Kidney capillary endothelial cell (primary cell): ENCODE measurements at places on chromosomes 4 and X.
A peak's percentile ranks its signal among the peaks of the same experiment; 100 is the strongest.

DNA sequence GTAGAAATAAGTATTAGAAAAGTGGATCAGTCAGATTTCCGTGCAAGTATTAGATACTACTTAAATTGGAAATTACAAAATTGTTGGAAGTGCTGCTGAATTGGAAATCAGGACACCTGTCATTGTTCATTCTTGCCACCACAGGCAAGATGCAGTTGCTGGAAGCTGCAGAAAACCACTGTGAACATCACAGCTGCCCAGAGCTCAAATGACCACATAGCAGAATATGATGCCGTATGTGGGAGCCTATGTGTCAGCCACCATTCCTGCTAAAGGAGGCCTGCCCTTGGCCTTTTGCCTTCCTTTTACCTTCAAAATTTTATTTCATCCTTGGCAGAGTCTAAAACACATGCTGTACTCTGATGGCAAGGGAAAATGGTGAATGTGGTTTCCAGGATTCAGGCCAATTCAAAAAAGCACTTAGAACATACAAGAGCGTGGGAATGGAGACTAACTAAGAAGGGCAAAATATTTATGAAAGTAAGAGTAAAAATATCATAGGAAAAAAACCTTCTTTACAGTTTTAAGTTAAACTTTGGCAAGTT lies 1005.5 kb upstream of the GRID2 start:
- DNase-seq: no peak

DNA sequence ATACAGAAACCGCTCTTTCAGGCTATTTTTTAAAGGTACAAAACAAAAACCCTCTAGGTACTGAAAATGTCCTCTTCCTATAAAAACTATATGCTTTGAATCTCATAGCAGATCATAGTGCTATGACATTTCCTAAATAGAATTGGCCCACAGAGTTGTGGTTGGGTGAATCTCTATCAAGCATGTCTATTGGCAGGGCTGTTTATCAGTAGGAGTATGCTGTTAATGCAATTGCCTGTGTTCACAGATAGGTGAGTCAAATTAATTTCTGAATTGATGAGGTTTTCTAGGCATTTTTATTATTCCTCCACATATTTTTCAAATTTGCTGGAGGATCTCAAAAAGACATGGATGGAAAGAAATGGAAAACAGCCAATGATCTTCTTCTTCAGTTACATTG lies 73.9 kb downstream of the QRFPR start:
- DNase-seq: no peak

- peak; percentile 59 for DNase-seq
Observed at GRCh38 chr4:74618659-74619058, 173.7 kb downstream of the AREG start.

DNA sequence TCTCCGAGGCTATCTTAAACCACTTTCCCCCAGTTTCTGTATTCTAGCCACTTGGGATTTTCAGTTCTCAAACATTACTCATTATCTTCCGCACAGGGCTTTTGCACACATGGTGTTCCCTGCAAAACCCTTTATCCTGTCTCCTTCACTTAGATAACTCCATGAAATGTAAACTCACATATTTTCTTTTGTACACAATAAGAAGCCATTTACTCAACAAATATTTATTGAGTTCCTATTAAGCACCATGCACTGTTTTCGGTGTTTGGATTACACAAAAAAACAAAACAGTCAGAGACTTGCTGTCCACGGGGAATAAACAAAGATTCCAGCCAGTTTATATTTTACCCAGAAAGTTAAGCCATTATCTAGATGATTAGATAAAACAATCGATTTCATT lies 42.5 kb upstream of the UNC5C start:
- no peak for DNase-seq

DNA sequence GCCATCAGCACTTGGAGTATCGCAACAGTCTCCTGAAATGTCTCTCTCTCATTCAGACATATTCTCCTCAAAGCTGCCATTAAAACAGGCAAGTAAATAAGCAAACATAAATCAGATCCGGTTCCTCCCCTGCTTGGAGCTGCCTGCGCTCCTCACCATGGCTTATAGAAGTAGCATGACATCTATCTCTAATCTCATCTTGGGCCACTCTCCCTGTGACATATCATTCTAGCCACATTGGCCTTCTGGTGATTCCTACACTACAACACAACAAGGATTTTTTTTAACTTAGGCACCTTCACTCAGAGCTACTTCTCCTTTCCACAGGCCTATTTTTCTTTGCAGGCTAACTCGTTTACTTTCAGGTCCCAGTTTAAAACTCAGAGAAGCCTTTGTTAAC lies 387.9 kb downstream of the ARHGAP24 start:
- no peak for DNase-seq

DNA sequence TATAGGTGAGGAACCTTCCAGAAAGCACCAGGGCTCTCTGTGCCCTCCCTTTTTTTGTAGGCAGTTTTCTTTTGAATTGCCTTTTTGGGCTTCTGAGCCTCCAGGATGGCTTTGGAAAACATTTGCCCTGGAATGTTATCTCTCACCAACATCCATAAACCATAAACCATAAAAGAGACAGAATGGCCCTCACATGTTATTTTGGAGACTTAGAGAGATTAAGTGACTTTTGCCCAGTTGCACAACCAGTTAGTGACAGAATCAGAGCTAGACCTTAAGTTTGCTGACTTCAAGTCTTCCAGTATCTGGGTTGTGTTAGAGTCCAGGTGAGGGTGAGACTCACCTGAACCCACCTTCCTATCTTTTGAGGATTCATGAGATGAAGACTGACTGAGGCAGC lies 153.0 kb upstream of the STX18 start:
- DNase-seq: no peak

DNA sequence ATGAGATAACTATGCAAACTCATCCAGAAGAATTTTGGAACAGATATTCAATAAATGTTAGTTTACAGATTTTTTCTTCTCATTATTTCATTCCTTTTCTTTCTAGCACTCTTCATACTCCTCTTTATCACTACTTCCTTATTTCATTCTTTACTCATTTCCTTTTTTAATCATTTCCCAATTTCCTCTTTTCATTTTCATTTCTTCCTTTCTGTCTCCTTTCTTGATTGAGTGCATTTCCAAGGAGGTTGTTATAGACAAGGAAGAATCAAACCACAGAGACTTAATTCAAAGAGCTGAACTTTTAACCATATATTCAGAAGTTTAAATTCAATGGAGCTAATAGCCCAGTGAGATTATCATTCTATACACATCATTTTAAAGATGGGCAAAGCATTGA lies 600.7 kb downstream of the ARAP2 start:
- DNase-seq: no peak

DNA sequence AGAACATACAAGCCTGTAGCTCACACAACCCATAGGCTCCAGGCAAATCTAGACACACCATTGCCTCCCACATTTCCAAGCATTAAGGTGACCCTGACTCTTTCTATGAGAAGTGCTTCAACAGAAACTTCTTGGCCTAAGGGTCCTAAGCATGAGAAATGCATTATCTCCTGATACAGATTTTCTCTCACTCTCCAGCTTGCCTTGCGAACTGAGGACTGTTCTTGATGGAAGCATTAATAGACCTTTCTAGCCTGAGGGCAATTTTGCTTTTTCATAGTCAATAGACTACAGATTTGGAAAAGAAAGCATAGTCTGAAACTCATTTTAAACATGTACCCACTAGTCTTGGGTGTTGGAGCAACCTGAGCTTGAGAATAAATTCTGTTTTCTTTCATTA lies 1801.3 kb upstream of the PCDH7 start:
- no peak for DNase-seq

DNA sequence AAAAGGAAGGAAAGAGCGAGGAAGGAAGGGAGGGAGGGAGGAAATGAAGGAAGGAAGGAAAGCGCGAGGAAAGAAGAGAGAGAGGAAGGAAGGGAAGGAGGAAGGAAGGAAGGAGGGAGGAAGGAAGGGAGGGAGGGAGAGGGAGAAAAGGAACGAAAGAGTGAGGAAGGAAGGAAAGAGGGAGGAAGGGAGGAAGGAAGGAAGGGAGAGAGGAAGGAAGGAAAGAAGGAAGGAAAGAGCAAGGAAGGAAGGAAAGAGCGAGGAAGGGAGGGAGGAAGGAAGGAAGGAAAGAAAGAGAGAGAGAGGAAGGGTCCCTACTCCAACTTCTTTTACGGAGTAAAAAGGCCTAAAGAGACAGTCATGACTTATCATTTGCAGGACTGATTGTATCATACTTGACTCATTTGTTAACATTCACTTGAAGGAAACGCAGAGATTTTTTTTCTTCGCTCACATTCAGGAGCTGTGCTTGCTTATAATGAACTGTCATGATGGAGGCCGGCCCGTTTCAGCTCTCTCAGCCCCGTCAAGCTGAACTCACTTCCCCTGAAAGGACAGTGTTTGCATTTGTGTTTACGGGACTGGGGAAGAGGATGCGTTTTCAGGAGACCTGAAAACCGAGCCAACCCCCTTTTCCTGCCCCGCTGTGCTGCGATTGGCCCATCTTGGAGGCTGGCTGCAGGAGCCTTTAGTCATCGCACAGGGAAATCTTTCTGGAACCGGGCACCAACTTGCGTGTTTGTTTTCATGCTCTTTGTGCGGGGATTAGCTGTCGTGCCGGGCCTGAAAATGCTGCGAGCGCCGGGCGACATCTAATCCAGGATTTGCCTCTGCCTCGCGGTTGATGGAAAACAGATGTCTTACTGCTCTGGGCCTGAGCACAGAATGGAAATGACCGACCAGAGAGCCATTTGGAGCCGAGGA lies 17.8 kb downstream of the TRIM2 start:
- DNase-seq: peak; percentile 89

DNA sequence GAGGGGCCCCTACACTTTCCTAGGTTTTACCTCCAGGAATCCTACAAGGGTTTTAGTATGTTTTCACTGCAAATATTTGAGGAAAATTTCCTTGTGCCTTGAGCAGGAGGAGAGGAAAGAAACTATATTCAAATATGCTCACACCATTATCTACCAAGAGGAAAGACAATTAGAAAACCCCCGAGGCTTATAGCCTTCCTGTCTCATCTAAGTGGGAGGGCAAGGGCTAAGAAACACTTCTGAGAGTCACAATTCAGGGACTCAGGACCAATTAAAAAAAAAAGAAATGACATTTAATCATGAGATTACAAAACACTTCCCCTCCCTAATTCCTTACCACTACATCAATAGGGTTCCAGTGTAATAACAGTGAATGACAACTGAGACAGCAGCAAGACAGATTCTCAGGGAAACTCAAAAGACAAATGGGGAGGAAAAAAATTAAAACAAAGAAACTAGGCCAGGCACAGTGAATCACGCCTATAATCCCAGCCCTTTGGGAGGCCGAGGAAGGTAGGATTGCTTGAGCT lies 45.6 kb downstream of the ATRX start:
- no peak for DNase-seq

- no peak for DNase-seq
Observed at GRCh38 chr4:73891739-73892405, 22.7 kb downstream of the CXCL1 start.

- no peak for DNase-seq
Observed at GRCh38 chr4:872241-872981, 46.5 kb upstream of the CPLX1 start.

DNA sequence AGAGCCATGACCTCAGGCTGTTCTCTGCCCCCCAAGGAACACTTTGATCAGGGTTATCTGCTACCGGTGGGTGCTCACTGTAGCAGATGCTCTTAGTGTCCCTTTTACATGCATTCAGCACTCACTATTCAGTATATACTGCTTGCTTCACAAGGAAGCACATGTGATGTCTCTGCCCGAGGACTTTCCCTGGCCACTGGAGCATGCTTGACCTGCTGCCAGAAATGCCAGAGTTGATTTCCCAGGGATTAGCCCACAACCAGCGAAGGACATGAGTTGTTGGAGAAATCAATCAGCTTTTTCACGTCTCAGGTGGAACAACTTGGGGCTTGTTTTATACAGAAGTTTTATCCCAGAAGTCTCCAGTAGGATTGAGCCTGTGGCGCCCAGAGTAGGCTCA lies 51.2 kb upstream of the RPS6KA3 start:
- DNase-seq: no peak

DNA sequence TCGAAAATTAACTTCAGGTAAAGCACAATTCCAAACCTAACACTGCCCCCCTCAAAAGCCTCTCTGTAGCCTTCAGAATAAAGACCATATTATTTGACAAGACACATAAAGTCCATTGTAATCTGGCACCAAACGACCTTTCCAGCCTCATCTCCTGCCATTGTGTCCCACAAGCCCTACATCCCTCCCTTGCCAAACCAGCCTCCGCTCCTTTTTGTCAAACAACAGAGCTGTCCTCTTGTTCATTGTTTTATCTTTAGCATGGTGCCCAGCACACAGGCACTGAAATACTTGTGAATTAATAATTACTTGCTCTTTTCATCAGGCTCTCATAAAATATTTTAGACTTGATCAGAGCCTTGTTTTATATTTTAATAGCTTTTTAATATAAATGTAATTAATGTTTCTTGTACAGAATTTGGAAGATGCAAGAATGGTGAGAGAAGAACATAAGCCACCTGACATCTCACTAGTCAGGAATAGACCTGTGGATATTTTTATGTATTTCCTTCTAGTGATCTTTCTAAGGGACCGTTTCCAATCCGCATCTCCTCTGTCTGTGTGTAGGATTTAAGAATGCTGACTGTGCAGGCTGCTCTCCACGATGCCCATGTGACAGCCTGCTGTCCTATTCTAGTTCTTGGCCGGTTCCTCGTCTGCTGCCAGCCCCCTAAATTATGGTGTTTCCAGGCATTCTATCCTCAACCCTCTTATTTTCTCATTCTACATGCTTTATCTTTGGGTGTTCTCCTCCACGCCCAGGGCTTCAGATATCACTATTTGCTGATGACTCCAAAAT lies 3.0 kb upstream of the IRF2 start:
- DNase-seq: no peak

- no peak for DNase-seq
Observed at GRCh38 chr4:139555705-139556070, 331 bp downstream of the SETD7 start.

DNA sequence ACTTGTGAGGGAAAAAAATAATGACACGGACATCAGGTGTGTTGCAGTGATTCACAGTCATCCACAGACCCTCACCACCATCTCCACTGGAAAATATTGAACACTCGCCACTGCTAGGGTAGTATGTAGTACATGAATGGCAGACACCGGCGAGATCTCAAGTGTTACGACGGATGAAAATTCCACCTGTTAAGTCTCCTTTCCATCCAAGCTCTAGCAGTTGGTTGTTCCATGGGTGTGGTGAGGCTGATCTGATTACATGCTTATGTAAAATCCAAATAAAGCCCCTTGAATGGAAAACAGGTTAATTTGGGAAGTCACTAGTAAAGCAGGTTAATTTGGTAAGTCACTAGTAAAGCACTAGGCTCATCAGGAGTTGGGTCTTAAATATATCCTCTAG lies 1.1 kb upstream of the ARMCX4 start:
- DNase-seq: no peak

DNA sequence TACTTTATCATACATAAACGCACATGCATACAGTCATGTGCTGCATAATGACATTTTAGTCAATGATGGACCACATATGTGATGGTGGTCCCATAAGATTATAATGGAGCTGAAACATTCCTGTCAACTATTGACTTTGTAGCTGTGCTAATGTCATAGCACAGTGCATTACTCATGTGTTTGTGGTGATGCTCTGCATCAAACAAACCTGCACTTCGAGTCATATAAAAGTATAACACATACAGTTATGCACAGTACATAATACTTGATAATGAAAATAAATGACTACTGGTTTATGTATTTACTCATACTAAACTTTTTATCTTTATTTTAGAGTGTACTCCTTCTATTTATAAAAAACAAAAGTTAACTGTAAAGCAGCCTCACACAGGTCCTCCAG lies 60.5 kb upstream of the MCUB start:
- DNase-seq: no peak
